Effector CD4-positive, alpha-beta T cell (primary cell): ENCODE measurements at places on chromosomes 4 and X.

GRCh38 chr4:129748991-129749390 is 653.0 kb downstream of the C4orf33 start:
- no peak for DNase-seq

DNA sequence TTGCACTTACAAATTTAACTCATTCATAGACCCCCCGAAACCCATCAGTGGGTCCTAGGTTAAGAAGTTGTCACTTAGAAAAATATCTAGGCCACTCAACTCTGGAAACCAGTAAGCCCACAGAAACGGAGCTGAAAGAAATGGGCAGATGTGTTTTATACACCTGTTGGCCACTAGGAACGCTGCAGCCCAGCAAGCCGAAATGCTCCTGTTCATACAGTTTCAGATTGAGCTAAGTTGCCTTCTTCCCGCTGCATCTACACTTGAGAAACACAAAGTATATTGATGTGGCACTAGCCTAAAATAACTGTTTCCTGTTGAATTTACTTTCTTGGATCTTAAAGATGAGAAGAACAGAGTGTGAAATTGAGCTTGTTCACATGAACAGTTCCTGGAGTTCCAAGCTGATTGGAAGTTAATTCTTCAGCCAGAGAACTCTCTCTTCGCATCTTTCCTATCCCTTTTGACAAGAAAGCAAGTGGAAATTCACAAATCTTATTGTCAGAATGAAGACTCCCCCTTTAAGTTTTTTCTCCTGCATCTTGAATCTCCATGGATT is 174.1 kb downstream of the RBMX2 start:
- DNase-seq: no peak

DNA sequence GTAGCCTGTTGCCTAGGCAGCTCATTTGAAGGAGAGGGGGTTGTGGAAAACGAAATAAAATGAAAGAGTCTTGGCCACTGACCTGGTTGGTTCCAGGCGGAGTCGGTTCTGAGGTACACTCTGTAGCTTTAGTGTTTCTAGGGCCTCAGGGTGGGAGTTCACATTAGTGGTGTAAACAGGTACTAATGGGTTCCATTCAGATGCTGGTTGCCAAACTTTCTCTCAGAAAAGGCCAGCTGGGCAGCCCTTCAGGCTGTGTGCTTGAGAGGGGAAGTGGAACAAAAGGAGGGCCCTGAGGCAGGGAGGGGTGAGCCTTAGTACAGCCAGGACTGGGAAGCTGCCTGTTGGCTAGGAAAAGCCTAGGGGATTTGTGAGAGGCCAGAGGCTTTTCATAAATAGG is 24.8 kb downstream of the NHSL2 start:
- no peak for DNase-seq

DNA sequence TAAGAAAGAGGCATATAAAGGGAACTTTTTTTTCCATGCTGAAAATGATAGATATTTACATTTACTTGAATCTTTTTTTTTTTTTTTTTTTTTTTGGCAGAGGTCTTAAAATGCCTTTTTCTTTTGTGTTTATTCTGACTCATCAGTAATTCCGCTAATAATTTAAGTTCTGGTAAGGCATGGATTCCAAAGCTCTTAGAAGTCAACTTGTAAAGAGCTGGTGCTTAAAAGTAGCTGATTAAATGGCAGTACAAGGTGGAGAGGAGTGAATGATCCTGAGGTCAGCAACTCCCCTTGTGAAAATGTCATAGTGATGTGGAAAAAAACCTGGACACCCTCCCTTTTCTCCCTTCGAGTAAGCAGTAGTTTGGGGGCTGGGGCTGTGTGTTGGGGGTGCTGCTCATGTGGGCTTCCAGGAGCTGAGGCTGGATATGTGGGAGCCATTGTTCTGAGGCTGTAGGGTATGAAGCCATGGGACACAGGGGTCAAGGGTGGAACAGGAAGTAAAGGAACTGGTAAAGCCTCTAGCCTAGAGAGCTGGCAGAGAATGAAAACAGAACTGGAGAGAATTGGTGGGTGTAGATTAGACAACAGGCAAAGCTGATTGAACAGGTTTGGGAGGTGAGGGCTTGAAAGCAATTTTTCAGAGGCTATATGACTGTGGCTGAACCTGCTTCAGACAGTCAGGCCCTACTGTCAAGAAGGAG is 41.0 kb upstream of the PITX2 start:
- no peak for DNase-seq
